ENCODE measurements at places on chromosomes 5 and 9.

DNA sequence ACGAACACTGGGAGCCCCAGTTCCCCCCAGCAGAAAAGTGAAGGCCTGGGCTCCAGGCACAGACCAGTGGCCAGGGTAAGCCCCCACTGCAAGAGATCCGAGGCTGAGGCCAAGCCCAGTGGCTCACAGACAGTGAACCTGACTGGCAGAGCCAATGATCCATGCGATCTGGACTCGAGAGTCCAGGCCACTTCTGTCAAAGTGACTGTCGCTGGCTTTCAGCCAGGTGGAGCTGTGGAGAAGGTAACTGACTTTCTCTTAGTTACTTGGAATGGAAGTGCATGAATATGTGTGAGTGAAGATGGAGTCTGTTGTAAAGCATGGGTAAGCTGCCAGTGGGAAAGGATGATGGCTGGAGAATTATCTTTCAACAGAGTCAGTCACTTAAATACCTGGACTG, 99.7 kb downstream of the GOLPH3 start:
- DNase-seq = no peak

- DNase-seq = peak; percentile 47
Measured at GRCh38 chr5:62631909-62632580, 53.4 kb downstream of the LRRC70 start.

DNA sequence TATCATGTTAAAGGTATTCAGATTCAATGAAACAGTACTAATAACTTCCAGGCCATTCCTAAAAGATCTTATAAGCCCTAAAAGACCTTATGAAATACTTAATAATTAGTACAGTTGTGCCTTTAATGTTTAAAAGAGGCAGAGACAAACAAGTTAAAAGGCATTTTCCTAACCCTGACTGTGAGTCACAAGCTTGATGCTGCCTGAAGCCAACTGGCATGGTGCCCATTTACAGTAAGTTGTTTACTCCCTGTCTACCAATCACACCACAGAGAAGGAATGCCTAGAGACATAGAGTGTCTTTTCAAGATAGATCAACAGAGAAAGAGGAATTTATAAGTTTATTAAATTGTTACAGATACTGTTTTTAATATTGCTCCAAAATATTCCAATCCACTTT, 47.8 kb downstream of the NR3C1 start:
- DNase-seq = peak; percentile 73

GRCh38 chr9:21322911-21323461, 12.2 kb downstream of the KLHL9 start:
- DNase-seq = no peak

DNA sequence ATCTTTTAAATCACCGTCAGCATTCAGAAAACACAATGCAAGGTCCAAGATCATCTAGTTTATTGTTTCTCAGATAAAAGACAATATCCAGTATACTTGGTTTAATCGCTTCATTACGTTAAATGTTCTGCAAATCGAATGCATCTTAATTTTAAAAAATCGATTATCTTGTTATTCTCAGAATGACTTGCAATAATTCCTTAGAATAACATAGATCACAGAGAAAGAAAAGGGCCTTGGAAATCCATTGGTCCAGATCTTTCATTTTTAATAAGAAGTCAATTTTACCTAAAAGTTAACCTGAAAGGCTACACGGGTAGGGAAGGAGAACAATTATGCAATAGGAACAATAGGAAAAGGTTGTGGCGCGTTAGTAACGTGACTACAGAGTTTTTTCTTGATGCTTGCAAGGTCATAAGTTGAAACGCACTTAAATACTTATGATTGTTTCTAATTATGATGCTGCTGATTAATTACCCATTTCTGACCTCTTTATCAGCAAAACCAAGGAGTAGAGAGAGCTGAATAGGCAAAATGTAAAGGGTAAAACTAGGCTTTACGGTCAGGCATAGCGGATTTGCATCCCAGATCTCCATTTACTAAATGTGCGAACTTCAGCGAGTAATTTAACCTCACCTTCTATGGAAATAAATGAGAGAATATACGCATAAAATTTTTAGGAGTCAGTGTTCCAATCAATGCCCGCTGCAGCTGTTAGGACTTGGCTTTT, 769 bp upstream of the LYRM7 start:
- DNase-seq = no peak

DNA sequence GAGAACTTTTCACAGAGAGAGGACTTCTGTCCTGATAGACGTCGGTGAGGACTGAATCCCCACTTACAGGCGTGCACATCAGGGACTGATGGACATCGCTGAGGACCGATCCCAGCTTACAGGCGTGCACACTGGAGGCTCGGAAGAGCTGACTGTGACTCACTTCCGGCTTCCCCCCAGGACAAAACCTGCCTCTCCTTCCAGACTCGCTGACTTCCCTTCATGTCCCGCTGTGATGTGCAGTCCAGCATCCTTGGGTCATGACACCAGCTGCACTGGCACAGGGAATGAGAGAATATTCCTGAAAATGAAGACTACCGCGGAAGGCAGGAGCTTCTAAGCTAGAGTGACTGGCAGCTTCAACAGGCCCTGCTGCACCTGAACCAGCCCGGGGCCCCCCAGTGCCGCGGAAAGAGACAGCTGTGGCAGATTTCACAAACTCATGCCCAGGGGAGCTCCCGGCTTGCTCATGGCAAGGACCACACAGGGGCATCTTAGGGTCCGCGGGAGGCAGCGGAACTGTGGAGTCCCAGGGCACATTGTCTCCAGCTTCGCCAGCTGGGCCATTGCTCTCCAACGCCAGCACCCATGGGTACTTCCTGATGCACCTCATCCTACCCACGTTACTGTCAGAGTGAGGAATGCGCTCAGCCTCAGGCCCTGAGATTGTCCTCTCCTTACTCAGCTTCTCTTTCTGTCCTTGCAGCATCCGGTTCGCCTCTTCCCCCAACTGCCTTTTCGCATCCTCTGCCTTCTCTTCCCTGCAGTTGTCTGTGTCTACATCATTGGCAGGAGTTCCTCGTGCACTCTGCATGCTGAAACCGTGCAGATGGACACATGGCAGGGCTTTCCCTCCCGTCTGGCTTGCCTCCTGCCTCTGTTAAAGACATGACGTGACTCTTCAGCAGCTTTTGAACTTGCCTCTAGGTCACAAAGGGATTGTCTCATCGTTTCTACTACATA, 29.5 kb downstream of the SURF6 start:
- no peak for DNase-seq

DNA sequence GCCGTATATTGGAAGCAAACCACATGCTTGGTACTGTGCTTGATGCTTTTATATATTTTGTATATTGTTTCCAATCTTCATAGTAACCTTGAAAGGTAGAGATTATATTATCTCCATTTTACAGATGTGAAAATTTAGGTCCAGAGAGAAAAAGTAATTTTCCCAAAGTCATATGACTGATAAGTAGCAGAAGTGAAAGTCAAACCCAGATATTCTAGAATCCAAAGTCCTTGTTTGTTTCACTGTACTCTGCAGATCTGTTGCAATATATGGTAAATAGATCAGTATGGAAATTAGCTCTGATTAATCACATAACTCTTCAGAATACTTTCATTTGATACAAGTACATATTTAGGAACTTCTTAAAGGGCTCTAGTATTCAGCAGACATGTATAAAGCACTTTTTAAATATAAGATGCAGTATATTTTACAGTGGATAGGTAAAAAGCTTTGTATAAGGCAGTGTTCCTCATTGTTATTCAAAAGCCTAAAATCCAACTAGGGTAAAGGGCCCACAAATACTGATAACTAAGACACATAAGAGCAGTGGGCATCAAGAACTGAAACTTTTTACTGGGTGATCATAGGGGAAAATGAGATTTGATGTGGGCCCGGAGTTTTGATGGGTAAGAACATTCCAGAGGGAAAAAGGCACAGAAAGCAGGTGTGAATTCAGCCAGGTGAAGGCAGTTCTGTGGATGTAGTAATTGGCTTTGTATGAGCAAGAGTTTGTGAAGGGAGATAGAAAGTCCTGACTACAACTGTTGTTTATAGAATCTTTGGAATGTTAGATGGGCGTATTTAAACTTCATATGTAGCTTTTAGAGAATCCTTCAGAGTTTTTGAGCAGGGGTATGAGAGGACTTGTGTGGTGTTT, 25.0 kb downstream of the NDFIP1 start:
- peak; percentile 19 for DNase-seq

All from OCI-M1 (cell line).